ENCODE measurements at places on chromosomes 3 and 15.

- DNase-seq, result no peak
Observed at GRCh38 chr3:119619094-119619493, 21.4 kb downstream of the PLA1A start.

GRCh38 chr3:195098741-195099525 lies 172.0 kb downstream of the XXYLT1 start:
- no peak for DNase-seq

DNA sequence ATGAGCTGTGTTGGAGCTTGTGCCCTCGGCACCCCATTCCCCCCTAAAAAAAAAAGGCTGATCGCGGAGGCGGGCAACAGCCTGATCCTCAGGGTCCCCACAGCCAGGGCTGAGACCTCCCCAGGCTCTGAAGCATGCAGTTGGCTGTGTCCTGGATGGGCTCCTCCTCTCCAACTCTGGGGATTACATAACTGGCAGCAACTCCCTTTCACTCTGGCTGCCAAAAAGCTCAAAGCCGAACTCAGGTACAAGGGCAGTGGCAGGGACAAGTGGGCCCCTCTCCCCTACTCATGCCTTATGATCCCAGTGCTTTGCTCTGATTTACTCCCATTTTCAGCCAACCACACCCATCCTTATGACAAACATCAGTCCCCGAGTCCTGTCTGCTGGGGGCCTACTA lies 18.3 kb downstream of the TPRA1 start:
- no peak for DNase-seq

- peak; percentile 68 for DNase-seq
Observed at GRCh38 chr3:51682079-51682478, 11.0 kb downstream of the TEX264 start.

All from activated naive CD8-positive, alpha-beta T cell treated with anti-CD3 and anti-CD28 coated beads, Interleukin-2, amount 50 U/mL, for 24 hours (primary cell).